ENCODE measurements at places on chromosomes 2 and 18.

DNA sequence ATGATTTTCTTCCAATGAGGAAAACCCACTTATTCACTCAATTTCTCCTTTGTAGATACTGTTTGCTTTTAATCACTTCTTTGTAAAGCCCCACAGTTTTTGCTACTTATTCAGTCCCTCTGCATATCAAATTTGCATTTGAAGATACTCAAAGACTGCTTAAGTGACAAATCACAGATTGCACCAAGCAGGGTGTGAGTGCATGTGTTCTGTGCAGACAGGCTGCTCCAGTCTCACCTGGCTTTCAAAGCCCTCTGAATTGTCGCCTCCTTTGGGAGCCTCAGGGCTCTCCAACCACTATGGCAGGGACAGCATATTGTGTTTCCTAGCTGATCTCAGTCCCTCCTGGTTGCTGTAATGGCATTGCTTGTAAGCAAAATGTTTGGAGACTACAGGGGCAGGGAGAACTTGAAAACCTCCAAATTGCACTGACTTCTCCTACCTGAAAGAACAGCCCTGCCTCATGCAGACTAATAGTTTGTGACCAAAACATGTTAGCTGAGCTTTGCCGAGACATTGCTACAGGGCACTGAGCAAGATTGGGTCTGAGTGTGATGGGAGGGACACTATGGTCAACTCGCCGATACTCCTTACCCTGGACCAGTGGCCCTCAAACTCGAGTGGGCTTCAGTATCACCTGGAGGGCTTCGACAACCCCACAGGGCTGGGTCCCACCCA, 96.8 kb downstream of the POLE4 start:
- no peak for DNase-seq

- no peak for DNase-seq
These were observed 249.4 kb downstream of the NRXN1 start for GRCh38 chr2:50782543-50782942.

DNA sequence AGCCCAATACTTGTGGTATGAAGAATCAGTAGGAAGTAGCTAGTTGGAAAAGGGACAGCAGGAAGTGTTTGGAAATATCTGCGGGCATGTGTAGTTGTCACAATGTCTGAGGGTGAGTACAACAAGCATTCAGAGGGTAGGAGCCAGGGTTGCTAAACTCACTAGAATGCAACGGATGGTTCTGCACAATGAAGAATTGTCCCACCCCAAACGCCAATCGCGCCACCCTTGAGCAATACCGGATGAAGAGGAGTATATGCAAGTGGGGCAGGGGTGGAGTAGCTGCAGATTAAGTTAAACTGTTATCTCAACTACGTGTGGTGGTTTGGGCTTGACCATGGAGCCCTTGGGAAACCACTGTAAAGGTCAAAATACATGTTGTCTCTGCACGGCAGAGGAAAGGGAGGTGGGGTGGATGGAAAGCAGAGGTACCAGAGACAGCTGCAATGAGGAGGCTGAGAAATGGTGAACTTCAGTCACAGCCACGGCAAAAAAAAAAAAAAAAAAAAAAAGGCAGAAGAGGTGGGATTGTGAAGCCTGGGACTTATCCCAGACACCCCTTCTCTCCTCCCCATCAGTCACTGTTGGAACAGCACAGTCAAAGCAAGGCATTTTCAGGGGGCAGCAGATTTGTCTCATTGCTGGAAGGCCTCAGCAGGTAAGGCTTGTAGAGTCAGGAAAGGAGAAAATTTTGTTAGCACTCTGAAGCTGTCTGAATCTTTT, 5.2 kb downstream of the CCL20 start:
- no peak for DNase-seq

- no peak for DNase-seq
These were observed 28.5 kb downstream of the ST8SIA5 start for GRCh38 chr18:46728219-46728930.

DNA sequence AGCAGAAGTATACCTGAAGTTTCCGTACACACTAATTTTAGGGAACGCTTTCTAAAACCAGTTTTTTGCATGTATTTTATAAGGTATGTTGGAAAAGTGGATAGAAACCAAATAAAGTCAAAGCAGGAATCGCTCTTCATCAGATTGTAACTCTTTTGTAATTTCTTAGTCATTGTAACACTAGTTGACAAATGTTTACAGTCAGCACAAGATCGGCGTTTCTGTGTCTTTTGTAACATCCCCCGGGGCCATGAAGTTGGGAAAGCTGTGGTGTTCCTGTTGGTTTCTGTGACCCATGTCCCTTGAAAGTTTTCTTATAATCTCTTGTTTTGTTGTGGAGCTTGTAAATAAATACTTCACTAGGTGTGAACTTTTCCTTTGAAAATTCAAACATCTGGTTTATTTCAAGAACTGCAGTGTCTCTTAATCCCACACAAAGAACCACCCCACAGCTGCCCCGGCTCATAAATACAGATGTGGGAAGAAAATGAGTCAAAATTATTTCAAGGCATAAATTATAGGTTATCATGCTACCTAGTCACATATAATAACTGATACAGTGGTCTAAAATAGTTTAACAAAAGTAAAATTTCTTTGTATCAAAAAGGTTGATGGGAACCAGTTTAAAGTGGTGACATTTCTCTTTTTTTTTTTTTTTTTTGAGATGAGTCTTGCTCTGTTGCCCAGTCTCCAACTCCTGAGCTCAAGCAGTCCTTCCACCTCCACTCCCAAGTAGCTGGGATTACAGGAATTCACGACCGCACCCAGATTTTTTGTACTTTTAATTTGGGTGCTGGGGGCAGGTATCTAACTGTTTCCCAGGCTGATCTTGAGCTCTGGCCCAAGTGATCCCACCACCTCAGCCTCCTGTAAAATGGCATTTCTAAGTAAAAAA, 751 bp upstream of the NMI start:
- peak; percentile 3 for DNase-seq

DNA sequence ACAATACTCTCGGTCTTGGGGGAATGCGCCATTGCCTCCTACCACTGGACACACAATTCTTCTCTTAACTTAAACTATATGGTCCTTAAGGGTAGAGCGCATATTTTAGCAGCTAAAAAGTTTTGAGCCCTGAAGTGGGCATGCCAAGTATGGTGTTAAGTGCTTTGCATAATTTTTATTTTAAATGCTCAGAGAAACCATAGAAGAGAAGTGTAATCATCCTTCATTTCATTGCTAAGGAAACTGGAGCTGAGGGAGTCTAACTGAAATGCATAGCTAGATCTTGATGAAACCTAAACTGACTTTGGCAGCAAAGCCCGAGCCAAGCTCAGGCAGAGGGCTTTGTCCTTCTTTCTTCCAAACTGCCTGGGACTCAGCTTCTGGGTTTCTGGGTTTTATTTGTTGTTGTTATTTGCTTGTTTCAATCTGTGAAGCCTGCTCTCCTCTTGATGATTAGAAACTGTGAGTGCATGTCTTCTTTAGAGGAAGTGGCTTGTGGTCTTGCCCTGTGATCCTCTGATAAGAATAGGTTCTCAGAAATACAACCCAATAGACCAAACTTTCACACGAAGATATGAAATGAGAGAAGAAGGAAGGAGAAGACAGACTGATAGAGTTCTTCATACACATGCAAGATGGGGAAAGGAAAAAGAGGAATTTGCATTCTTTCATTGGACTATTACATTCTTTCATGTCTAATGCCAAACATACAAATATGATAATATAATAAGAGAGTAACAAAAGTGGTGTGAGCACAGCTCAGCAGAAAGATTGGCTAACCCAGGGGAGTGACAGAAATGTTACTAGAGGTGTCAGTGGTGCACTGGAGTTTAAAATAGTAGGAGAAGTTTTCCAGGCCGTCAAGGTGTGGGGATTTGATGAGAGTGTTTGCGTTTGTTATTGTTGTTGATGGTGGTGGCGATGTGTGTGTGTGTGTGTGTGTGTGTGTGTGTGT, 7.5 kb upstream of the RNF144A start:
- no peak for DNase-seq

DNA sequence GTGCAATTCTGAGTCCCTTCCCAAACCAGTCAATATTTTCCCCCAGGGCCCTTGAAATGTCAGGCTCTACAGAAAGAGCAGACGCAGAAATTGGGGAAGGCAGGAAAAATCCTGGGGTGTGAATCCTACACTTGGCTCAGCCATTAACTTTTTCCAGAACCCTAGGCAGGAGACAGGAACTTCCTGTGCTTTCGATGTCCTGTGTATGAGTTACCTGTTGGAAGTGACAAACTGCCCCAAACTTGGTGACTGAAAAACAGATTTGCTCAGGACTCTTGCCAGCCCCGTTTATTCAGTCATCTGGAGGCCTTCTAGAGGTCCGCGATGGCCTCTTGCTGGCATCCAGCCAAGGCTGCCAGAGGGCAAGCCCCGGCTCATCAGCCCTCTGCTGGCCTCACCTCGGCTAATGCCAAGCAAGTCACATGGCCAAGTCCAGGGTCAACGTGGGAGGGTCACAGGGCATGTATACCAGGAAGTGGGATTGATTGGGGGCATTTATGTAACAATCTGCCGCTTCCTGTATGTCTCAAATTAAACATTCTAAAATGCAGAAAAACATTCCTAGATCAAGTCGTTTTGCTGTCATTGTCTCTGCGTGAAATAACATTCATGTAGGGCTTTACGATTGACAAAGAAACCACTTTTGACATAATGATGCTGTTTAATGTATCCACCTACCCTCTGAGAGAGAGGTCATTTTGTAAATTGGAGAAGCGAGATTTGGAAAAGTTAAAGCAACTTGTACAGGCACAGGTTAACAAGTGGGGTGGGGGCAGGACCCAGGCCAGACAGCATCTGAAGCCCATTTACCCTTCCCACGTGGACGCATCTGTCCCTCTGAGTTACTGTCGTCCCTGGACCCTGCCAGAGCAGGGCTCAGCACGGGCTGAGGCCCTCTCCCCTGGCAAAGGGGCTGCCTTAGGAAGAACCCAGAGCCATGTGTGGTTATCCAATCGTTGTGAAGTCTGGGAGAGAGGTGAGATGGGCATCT, 179.4 kb downstream of the INHBB start:
- no peak for DNase-seq

DNA sequence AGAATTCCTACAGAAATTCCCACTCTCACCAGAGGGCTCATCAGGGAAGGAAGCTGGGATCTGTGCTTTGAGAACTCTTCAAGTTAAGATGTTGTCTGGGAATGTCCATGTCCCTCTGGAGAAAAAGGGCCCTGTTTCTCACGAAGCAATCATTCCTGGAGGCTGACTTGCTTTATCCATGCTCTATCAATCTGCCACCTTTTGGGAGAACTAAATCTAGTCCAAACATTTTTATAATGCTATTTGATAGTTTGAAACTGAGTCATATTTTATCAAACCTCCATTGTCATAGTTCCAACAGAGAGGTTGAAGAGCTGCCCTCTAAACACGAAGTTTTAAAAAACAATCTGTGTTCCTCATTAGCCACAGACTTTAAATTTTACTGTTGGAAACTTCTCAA, 219.2 kb downstream of the MTX2 start:
- no peak for DNase-seq

DNA sequence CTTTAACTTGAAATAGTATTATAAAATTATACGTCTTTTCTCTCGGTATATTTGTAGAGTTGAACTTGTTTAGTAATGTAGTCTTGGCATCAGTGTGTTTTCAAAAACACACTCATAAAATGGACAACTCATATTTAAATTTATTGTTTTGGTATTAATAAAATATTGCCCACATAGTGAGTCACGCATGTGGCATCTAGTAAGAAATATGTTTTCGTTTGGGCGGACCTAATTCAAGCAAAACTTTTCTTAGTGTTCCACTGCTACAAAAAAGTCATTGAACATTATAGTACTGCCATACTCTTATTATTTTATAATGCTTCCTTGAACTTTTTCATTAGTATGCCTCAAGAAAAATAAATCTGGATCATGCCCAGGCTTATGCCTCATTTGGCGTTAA, 31.1 kb upstream of the FAM237A start:
- DNase-seq: no peak

DNA sequence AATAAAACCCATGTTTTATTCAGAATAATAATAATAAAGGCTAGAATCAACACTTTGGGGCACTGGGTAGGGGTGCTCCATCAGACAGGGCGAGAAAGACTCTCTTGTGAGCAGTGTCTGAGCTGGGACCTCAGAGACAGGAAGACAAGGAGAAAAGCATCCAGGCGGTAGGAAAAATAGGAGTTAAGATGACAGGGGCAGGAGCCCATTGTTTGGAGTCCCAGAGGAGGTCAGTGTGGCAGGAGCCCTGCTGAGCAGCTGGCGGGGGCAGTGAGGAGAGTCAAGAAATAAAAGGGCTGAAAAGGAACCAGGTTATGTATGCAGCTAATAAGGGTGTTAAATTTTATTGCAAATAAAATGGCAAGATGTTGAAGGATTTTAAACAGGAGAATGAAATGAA, 457.4 kb downstream of the FBXO15 start:
- DNase-seq: no peak

- DNase-seq: no peak
These were observed 37.3 kb downstream of the CAPN13 start for GRCh38 chr2:30769891-30770462.

DNA sequence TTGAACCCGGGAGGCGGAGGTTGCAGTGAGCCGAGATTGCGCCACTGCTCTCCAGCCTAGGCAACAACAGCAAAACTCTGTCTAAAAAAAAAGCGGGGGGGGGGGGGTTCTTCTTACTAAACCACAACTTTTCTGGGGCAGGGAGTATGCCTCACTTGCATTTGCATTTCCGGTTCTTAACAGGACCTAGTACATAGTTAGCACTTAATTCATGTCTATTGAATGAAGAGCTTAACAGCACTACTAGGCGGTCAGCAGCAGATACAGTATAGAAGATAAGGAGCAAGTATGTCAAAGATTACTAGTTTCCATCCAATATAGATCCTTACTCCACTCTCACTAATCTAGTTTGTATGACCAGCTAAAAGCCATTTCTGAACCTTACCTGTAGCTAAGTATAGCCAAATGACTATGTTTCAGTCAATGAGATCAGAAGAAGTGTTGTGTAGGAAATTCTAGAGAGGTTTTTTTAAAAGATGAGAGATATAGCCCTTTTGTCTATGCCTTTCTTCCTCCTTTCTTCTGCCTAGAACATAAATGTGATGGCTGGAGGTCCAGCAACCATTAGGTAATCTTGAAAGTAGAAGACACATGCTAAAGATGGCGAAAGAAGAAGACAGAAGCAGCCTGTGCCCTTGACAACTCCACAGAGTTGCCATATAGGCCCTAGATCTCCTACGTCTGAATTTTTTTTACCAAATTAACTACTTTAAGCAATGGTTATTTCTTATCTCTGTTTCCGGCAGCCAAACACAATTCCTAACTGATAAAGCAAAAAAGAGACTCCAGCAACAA, 11.3 kb downstream of the HYCC2 start:
- no peak for DNase-seq

All from brain pericyte (primary cell).